ENCODE measurements at places on chromosomes 7 and 10. TPM values are rescaled to one million over a fixed set of nuclear protein-coding genes. Genes with fewer than 3 reads are reported as not detected.
A peak's percentile ranks its signal among the peaks of the same experiment; 100 is the strongest.

DNA sequence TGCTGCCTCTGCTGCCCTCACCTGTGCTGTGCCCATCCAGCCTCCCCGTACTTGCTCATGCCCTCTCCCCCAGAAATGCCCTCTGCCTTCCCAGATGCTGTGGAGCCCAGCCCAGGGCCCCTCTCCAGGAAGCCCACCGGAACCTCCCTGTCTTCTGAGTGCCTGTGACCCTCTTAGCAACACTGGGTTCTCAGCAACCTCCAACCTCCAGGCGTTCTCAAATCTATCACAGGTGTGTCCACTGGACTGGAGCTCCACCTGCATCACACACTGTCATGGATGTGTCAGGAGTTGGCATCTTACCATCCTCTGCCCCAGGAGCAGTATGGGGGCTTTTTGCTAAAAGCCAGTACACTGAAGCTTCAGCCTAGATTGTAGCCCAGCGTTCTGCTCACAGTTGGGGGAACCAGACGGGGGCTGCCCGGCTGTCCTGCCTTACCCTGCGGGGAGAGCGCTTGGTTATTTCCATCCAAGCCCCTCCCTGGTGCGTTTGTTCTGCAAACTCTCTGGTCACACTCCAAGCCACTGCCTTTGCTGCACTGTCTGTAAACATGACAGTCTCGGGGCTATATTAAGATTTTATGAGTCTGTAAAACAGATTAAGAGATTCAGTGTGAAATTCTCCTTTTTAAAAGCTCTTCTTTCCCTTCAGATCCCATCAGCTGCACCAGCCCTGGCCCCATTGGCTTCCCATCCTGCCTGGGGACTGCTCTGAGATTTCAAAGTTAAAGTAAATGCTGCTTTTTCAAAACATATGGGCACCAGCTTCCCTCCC is 71.3 kb upstream of the CPXM2 start:
- DNase-seq: no peak

DNA sequence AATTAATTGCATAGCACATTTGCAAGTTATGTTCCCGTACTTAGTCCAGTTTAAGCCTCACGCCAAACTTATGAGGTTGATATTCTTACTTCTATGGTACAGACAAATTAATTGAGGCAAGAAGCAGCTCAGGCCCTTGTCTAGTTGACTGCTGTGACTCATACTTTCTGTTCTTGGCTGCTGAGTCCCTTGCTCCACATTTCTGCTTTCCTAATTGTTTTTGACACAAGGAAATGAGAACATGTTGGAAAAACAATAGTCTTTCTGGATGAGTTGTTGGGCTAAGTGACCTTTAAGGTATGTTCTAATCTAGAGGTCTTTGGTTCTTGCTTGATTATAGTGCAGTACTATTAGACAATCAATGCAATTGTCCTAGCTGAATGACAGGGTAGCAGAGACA is 331.8 kb downstream of the NRG3 start:
- DNase-seq: peak; percentile 23

DNA sequence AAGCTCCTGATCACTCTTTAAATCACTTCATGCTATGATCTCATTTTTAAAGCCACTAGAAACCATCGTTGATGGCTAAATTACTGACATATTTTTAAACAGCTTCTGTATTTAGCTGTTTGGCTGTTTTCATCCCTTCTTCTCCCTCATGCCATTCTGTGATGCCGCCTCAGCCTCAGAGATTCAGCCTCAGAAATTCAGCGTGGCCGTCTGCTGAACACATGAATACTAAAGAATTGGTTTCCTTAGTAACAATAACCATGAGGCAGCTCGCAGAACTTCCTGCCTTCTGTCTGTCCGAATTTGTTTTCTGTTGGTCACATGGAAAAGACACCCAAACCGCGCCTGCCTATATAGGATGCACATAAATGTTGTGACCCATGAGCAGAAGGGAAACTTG is 31.0 kb upstream of the FZD1 start:
- DNase-seq: no peak

GRCh38 chr7:11911900-11912299 is 79.9 kb upstream of the THSD7A start:
- DNase-seq: no peak

DNA sequence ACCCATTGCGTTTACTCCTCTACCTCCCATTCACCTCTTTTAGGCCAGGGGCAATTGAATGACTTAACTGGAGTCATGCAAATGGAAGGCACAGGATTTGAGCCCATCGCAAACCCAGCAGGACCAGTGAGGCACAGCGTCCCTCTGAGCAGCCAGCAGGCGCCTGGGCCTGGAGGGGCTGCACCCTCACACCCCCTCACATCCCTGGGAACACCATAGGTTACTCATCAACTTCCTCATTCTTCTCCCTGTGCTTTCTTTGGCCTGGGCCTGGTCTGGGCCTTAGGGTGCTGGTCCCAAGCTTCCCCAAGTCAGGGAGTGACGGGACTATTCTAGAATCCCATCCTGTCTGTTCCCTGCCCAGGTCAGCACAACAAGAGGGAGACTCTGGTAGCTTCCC is 169.4 kb upstream of the EEPD1 start:
- no peak for DNase-seq

- no peak for DNase-seq
Observed at GRCh38 chr7:114444196-114444595, 29.6 kb downstream of the FOXP2 start.

ZNF853 gene
- total RNA-seq: 5.6 TPM

- no peak for DNase-seq
Observed at GRCh38 chr7:30437823-30438574, 40.6 kb downstream of the NOD1 start.
